ENCODE measurements at places on chromosomes 5 and 9. TPM values are rescaled to one million over a fixed set of nuclear protein-coding genes. Genes with fewer than 3 reads are reported as not detected.

The PDE6A gene
- total RNA-seq = not detected

- peak; percentile 79 for DNase-seq
These were observed at the start of gene ZBTB34 for GRCh38 chr9:126860077-126860756. Gene ZBTB34, plus strand, starts transcription at chr9:126860639. Its CDS starts 18,761 bp downstream, at chr9:126879400.

- no peak for DNase-seq
These were observed 2.0 kb upstream of the MPDZ start for GRCh38 chr9:13281356-13282016.

DNA sequence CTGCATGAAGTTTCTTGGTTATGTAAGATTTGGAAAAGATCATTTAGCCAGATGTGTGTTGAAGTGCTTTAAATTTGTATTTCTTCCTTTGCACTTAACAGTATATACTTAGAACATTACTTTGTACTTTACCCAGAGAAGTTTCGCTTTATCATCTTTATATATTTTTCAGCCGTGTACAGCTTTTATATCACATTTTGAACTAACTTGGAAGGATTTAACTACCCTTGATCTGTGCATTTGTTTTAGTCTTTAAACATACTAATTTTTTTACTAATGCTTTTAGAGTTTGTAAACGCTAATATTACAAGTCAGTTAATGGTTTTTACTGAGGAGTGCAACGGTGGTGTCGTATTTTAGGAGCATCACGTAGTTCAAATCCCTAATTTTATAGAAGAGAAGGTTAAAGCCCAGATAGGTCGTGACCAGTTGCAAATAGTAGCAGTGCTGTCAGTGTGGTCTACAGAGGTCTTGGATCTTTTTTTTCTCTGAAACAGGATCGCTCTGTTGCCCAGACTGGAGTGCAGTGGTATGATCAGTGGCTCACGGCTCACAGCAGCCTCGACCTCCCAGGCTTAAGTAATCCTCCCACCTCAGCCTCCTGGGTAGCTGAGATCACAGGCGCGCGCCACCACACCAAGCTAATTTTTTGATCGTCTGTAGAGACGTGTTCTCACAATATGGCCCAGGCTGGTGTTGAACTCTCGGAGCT lies 2.0 kb downstream of the MATR3 start:
- DNase-seq = no peak

GRCh38 chr9:16265688-16266087 lies 604.8 kb downstream of the BNC2 start:
- no peak for DNase-seq

DNA sequence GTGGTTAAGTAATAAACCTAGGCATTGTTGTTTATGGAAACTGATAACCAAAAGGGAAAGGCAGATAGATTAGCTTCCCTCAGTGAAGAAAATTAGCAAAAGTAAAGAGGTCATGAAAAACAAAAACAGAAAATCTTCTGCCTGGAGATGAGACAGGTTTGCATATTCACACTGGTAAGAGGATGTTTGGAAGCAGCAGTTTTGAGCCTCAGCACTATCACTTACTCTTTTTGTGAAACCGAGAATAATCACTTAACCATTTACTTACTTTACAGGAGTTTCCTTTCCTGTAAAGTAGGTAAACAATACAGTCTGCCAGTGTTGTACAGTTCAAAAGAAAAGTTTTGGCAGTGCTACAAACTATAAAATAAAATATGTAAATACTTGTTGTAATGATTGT lies 35.5 kb upstream of the EMB start:
- no peak for DNase-seq

The ADGRD2 gene
- 1.5 TPM for total RNA-seq

- DNase-seq = no peak
These were observed 105.6 kb upstream of the ANKH start for GRCh38 chr5:14977058-14977685.

DNA sequence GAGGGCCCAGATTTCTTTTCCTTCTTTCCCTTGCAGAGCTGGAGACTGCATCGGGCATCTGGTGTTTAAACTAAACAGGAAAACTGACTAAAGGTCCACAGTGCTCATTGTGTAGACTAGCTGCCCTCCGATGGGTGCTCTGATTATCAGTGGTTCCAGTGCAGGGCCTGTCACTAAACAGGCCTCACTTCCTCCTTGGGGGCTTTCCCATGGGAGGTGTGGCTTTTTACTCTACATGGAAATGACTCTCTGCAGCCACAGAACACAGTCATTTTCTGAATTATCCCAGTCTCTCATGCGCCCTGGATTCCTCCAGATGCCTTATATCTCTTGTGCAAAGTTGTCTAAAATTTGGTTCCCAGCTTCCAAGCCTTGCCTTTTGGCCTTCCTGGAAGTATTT lies 199.2 kb downstream of the TRIO start:
- no peak for DNase-seq

GRCh38 chr5:27845248-27845647 lies 806.9 kb upstream of the CDH9 start:
- no peak for DNase-seq

- DNase-seq = no peak
These were observed 62.8 kb downstream of the RAPGEF1 start for GRCh38 chr9:131677049-131677443.

The PCDHB3 gene
- 19.7 TPM for total RNA-seq

The PLCXD3 gene
- 10.6 TPM for total RNA-seq

The SPAAR gene
- 1.1 TPM for total RNA-seq

GRCh38 chr5:170348137-170348633 lies 41.0 kb downstream of the KCNMB1 start:
- DNase-seq = no peak

- no peak for DNase-seq
These were observed 137.6 kb downstream of the CACNA1B start for GRCh38 chr9:138015021-138015829.

DNA sequence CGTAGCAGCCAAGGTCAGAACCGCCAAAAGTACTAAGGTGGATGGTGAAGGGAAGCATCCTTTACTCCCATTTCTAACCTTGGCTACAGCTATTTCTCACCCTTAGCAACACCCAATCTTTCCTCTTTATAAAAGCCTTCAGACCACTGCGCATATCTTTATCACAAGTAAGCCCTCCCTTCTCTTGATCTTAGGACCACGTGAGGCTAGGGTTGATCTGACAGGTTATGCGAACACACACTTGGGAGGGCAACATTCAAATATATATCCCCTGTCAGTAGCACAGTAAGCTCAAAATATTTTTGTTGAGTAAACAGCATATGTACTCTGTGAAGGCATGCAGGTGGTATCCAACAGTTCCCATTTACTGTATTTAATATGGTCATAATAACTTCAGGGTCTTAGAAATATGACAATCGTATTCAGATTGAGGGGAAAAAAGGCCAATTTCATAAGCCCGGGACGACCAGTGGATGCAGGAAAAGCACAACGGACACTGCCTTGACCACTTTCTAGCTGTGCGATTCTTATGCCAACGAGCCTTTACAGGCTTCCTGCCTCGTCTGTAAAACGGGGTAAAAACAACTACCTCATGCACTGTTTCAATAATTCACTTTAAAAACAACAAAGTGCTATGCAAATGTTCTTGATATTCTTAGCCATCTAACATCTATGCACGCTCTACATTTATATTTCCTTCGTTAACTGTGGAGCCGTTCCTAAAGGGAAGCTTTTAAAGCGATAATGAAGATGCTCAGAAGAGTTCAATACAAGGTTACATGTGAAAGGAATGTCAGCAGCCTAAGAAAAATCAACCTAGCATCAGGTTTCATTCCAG lies 1.3 kb downstream of the ARSB start:
- peak; percentile 11 for DNase-seq

DNA sequence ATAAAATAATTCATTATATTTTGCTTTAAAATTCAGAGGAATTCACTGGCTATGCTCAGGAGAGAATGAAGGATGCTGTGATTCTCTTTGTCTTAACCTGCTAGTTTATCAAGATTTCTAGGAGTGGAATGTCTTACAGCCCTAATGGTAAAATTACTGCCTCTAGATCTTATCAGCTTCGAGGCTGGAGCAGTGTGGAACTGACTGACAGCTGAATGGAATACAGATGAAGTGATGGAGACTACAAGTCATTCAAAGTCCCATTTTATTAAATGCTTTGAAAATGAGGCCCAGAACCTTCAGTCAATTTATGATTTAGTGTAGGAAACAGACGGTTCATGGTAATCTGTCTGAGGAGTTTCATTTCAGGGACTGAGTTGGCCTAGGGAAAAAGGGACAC lies 202.1 kb downstream of the RFX3 start:
- DNase-seq = no peak

DNA sequence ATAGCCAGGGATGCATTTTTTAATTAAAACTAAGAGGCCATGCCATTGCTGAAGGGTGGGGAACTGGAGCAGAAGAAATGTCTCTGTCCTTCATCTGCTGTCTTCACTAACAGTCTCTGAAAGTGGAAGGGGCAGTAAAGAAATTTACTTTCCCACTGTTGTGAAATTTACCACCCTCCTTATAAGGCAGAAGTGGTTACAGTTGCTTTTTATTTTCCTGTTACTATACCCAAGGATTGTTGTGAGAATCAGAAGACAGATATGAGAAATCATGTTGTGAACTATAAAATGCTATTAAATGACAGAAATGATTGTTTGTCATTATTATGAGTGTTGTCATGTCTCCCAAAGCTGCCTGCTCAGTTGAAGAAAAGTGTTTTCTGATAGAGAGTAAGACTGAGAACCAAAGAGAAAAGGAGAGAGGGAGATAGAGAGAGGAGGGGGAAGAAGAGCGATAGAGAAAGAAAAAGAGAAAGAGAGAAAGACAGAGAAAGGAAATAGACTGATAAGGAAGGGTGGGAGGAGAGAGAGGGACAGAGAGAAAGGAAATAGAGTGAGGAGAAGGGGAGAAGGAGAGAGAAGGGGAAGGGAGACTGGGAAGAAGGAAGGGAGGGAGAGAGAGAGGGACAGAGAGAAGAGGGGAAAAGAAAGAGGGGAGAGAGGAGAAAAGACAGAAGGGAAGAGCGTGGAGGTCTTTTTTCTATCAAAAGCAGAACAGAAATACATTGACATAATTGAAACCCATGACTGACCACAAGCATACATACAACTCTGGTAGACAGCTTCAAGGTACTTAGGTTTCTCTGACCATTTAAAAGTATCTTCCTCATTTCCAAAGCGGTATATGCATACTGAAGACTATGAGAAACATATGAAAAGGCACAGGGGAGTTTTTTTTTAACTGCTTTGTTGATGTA lies 22.5 kb downstream of the SEC61B start:
- DNase-seq = no peak

The PRLR gene
- 5.2 TPM for total RNA-seq

DNA sequence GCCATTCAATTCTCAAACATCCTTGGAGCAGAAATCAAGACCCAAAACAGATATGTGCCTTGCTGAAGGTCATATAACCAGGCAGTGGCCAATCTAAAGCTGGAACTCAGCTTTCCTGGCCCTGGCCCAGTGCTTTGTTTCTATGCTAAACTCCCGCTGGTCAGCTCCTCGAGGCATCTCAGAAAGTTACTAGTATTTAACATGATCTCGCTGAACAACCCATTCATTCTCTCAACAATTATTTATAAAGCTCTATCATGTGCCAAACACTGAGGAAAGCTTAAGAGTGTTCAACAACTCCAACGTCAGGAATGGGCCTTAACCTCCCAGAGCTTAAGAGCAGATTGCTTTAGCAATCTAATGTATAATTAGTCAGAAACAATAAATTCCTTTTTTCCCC lies 54.0 kb downstream of the FOXD1 start:
- DNase-seq = no peak

DNA sequence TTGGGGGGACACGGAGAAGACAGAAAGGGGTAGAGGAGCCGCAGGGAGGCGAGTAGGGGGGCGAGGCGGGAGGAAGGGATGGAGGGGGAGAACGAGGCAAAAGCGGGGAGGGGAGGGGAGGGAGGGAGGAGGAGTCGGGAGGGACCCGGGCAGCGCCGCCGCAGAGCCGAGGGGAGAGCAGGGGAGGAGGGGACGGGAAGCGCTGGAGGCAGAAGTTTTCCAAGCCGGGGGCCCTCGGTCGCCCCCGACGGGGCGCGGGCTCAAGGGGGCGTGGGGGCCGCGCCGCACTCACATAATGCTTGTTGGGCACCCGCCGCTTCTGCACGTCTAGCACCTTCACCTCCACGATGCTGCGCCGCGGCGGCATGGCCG lies 353 bp downstream of the SH3PXD2B start:
- DNase-seq = no peak

GRCh38 chr5:69485471-69485870 lies 7.1 kb upstream of the OCLN start:
- DNase-seq = no peak

- DNase-seq = no peak
These were observed 147.2 kb downstream of the IZUMO3 start for GRCh38 chr9:24398466-24398865.

GRCh38 chr5:81825237-81825636 lies 74.3 kb upstream of the SSBP2 start:
- DNase-seq = no peak

GRCh38 chr5:78797936-78798672 lies 149.5 kb upstream of the LHFPL2 start:
- DNase-seq = no peak

- no peak for DNase-seq
These were observed 201.0 kb downstream of the EFNA5 start for GRCh38 chr5:107469485-107470294.

DNA sequence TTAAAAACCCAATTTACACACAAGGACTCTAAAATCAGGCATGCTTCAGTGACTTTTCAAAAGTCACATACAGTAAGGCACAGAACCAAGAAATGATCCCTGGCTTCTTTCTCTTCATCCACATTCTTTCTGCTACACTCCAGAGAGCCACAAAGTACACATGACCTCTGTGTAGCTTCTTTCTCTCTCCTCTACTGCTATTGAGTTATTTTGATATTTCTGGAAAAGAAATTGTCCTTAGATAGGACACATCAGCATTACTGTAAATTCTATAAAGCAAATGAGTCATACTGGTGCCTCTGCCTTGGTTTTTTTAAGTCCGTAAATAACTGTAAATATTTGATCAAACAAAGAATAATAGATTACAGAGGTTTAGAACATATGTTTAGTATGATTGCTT lies 96.3 kb downstream of the KIAA0825 start:
- DNase-seq = no peak

DNA sequence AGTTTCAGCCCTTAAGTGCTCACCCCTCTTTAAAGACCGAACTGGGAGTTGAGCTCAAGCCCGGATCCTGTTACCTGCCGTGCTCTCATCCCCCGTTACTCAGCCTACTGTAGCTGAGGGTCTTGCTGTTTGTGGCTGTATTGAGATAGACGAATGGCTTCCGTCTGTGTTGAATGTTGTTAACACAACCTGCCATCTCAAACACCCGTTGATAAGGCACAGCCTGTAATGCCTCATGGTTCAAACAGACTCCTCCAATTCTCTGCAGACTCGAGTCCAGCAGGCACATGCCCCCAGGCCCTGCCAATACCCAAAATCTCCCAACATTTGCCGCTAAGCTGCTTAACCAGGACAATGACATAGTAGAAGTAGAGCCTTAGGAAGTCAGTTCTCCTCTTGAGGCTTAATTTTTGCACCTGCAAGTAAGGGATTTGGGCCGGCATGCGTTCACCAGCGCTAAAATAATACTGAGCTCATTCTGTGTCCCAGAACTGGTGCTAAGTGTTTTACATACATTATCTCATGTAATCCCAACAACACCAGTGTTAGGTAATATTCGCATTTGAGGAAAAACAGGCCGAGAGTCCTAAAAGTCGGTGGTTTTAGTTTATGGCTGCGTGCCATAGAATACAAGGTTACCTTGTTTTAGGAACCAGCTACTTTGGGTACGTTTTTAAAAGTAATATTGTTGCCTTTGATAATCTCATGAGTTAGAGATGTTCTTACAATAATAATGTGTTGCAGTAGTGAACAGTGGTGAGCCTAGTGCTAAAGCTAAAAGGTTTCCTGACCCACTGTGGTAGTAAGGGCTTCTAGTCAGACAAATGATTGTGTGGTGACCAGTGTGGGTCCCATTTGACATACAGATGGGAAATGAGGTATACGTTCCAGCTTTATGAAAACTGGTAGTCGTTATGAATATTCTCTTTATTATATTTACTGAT lies 1.5 kb upstream of the RFX3 start:
- DNase-seq = peak; percentile 27

GRCh38 chr5:96297290-96297689 lies 135.8 kb downstream of the PCSK1 start:
- DNase-seq = no peak
